ENCODE measurements at places on chromosomes 4 and X.

DNA sequence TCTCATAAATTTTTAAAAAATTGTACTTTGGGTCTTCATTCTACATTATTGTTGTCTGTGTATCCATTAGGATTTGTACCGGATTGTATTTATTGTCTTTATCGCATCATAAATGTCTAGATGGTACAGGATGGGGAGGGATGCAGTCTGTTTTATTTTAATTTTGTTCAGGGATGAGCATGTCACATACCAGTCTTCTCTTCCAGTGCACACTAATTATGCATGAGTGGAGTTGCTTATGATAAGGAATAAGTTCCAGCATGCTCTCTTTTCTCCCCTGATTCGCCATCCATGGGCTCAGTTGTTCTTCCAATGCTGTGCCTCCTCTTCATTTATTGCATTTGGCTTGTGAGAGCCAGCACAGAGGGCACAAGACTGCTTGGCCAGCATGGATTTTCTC, 54.3 kb downstream of the PPEF1 start:
- DNase-seq = no peak

- DNase-seq = no peak
Observed at GRCh38 chr4:184237612-184238011, 19.9 kb upstream of the ENPP6 start.

GRCh38 chr4:41258783-41259182, 2.1 kb downstream of the UCHL1 start:
- DNase-seq = peak; percentile 77

- peak; percentile 30 for DNase-seq
Observed at GRCh38 chr4:112927544-112927943, 121.9 kb upstream of the ANK2 start.

GRCh38 chr4:136664988-136665387, 867.3 kb downstream of the PCDH18 start:
- no peak for DNase-seq

- peak; percentile 26 for DNase-seq
Observed at GRCh38 chr4:137471895-137472294, 60.4 kb downstream of the PCDH18 start.

DNA sequence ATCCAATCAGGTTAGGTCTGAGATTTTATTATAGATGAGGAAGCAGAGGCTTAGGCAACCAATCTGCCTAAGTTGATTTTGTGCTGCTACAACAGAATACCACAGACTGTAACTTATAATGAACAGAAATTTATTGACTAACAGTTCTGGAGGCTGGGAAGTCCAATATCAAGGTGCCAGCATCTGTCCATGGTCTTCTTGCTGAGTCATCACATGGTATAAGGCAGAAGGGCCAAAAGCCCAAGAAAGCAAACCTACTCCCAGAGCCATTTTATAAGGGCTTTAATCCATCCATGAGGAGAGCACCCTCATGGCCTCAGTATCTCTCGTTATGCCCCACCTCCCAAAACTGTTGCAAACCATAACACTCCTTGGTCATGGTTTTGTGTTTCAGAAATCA, 55.8 kb downstream of the GPAT3 start:
- DNase-seq = no peak

DNA sequence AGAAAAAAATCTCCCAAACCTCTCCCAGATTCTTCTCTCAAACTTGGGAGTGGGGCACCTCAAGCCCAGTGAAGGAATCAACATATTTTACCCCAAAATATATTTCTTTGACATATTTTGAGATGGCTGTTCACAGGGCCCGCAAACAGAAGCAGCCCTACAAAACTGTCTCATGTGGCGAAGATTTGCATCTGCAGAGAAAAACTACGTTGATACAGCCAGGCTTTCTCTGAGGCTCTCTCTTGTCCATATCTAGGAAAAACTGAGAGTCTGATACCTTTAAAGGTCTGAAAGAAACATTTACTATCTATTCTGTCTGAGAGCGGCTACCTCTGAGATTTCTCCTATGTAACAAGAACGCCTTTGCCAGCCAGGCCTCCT, 23.3 kb upstream of the TMSB4X start:
- DNase-seq = no peak

DNA sequence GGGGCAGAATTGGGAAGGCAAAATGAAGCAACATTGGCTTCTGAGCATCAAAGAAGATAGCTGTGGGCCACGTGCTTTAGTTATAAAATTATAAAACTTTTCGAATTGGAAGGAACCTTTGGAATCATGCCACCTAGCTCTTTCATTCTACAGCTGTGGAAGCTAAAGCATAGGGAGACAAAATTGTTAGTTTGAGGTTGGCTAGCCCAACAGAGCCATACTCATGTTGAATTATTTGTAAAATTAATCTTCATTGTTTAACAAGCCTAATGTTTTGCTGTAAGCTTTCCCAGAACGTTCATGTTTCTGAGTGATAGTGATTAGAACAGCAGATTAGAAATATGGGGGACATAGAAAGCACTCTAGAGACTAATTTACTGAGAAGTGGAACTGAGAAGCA, 35.9 kb downstream of the HHIP start:
- no peak for DNase-seq

Data from fibroblast of skin of right biceps (primary cell).